ENCODE measurements at places on chromosomes 7 and 10.

- DNase-seq = no peak
Observed at GRCh38 chr10:22833781-22834180, 94.1 kb upstream of the ARMC3 start.

DNA sequence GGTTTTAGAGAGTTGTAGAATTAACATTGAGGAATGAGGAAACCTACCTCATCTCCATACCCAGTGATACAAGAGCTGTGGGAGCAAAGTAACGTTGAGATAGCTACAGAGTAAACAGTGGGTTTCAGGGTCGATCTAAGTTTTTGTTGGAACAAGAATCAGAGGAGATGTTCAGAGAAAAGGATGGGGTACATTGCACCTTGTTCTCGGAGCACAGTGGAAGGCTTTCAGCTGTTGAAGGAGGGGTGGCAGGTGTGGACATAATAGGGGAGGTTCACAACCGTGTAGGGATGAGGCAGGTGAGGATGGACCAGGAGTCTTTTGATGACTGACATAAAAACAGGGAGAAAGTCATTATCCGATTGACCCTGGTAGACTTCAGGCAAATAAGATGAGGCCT lies 121.7 kb downstream of the MLLT10 start:
- no peak for DNase-seq

GRCh38 chr10:88505680-88506215 lies 77.4 kb downstream of the RNLS start:
- DNase-seq = no peak

DNA sequence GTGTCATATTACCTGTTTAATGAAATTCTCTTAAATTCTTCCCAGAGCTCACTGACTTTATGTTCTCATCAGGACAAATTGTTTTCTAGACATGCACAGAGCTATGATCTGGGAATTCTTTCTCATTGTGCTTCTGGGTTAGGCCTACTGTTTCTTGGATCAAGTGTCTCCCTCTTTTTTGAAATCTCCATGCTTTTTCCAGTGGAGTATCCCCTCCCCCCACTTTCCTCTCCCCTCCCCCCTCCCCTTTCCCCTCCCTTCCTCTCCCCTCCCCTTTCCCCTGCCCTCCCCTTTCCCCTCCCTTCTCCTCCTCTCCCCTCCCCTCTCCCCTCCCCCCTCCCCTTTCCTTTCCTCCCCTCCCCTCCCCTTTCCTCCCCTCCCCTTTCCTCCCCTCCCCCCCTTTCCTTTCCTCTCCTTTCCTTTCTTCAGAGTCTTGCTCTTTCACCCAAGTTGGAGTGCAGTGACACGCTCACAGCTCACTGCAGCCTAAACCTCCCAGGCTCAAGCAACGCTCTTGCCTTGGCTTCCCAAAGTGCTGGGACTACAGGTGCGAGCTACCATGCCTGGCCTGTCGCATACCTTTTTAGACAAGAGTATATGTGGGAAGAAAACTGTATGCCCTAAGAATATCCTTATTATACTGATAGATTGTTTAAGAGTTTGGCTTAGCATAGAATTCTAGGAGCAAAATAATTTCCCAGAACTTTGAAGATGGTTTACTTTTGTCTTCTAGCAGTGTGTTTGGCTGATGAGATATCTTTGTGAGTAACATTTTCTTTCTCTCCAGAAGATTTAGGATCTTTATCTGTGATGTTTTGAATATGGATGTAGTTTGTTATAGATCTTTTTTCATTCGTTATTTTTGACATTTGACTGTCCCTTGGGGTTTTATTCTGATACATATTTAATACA lies 2.5 kb downstream of the DYNC2I1 start:
- no peak for DNase-seq

GRCh38 chr7:17298840-17299482 lies 509 bp downstream of the AHR start:
- DNase-seq = peak; percentile 20

DNA sequence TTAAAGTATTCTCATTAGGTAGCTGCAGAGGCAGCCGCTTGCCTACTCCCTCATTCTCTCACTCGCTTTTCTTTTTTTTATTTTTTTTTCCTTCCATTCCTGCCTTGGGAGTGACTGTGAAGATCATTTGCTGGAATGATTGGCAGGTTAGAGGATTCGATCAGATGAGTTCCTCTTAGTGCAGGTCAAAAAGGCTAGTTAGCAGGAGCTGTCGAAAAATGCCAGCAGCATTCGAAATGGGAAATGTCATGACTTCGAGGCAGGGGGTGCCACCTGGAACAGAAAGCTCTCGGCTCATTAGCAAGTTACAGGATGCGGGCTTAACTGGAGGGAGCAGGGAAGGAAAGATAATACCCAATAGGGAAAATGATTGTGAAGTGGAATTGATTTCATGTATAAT lies 137.5 kb upstream of the FZD1 start:
- no peak for DNase-seq

- DNase-seq = no peak
Observed at GRCh38 chr10:89216056-89216455, 8.9 kb upstream of the CH25H start.

DNA sequence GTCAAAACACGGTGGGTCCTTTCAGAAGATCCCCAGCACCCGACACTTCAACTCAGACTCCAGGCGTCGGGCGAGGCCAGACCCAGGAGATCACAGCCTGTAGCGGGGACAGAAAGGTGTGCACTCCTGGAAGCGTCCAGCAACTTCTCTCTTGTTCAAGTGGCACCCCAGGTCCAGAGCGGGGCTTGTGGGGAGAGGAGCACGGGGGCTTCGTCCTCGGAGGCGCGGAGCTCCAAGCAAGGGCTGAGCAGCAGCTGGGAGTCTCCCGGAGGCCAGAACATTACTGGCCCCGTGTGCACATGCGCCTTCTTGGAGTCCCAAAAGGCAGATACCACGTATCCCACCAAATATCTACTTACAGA lies 54.9 kb downstream of the ZRANB1 start:
- no peak for DNase-seq

GRCh38 chr7:40780460-40780859 lies 645.7 kb downstream of the SUGCT start:
- DNase-seq = no peak

DNA sequence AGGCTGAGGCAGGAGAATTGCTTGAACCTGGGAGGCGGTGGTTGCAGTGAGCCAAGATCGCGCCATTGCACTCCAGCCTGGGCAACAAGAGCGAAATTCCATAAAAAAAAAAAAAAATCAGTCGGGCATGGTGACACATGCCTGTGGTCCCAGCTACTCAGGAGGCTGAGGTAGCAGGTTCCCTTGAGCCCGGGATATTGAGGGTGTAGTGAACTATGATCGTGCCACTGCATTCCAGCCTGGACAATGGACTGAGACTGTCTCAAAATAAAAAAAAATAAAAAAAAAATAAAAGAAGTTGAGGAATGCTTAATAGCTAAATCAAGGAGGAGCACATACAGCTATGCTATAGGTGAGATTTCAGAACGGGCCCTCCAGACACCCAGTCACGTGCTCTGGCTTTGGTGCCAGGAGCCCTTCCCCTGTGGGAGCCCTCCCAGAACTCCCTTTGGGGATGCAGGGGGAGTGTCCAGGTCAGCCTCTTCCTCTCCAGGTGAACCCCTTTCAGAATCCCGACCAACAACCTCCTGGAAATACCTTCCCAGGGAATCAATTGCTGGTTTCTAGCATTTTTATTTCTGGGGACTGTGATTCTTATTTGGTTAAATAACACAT lies 42.9 kb upstream of the CTBP2 start:
- DNase-seq = no peak

- no peak for DNase-seq
Observed at GRCh38 chr7:88278881-88279280, 27.8 kb downstream of the STEAP4 start.

- DNase-seq = peak; percentile 22
Observed at GRCh38 chr7:25314094-25314730, 85.9 kb upstream of the NPVF start.

GRCh38 chr7:76997381-76998284 lies 34.5 kb downstream of the SPDYE17 start:
- peak; percentile 18 for DNase-seq

DNA sequence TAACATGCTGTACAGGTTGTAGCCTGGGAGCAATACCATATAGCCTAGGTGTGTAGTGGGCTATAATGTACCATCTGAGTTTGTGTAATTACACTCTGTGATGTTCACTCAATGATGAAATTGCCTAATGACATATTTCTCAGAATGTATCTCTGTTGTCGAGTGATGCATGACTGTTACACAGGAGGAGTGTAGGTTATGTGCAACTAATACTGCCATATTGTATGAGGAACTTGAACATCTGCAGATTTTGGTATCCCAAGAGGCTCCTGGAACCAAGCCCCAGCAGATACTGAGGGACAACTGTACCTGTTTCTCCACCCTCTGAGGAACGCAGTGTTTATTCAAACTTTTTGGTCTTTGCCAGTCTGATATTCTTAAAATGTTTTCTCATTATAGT lies 38.6 kb downstream of the NACAD start:
- no peak for DNase-seq

GRCh38 chr10:49739426-49739825 lies 22.7 kb downstream of the OGDHL start:
- no peak for DNase-seq

DNA sequence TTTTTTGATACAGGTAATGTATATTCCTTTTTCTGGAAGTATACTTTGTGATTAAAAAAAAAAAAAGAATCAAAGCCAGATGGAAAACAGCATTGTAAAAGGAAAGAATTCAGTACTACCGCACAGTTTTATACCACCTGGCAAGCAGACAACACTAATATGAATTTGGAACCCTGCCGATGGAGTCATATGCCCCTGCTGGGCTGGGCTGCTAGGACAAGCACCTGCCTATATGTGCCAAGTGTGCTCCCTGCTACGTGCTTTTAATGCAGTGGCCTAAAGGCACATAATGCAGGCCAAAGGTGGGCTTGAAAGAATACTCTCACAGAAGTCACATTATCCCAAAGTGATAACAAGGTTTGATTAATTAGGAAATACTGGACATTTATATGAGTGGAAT lies 29.8 kb upstream of the WAC start:
- DNase-seq = peak; percentile 34

GRCh38 chr7:66642186-66642585 lies 13.5 kb downstream of the KCTD7 start:
- DNase-seq = no peak

DNA sequence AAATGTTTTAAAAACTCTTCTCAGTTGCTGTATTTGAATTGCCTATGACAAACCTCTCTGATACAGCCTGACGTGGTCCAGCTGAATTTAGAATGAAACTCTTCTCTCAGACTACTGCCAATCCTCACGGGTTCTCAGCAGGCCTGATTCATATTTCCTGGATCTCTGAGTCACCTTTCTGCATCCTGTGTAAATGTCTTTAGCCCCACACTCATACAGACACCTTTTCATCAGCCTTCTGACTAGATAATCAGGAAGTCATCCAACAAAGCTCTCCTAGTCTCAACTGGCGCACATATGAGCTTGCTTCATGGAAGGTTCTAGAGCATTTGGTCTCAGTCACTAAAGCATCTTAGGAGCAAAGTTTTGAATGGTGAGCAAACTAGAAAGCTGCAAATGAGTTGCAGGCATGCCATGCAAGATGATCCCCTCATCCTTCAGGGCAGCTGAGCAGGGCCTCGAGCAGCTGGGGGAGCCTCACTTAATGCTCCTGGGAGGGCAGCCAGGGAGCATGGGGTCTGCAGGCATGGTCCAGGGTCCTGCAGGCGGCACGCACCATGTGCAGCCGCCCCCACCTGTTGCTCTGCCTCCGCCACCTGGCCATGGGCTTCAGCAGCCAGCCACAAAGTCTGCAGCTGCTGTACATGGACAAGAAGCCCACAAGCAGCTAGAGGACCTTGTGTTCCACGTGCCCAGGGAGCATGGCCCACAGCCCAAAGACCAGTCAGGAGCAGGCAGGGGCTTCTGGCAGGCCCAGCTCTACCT lies 182.8 kb downstream of the ARHGAP12 start:
- DNase-seq = no peak

- no peak for DNase-seq
Observed at GRCh38 chr7:14962778-14963177, 60.2 kb upstream of the DGKB start.

DNA sequence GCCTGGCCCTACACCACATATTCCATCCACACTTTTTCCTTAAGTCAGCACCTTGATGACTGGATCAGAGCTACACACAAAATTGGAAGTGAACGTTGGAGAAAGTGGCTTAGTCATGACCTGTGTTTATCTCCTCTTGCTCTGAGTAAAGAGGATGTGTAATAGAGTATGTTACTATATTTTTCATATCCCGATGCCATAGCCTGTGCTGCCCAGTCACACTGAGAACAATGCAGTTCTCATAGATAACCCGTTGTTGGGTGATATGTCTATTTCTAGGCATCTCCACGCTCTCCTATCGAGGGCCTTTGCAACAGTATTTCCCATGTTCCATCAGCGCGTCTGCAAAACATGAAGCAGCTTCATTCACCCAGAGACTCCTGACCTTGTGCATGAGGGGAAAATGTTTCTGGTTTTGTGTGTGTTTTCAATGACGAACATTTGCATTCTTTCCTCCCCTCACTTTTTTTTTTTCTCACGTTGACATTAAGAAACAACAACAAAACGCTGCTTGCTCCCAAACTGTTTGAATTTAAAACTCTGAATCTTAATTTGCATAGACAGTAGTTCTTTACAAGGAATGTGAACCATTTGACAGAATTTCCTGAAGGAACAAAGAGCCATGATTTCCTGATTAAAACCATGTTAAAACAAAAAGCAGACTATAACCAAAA lies 43.4 kb downstream of the GRK5 start:
- no peak for DNase-seq

GRCh38 chr10:133523631-133524203 lies 3.4 kb upstream of the CYP2E1 start:
- no peak for DNase-seq

GRCh38 chr10:119469846-119470245 lies 72.7 kb downstream of the RGS10 start:
- no peak for DNase-seq

- DNase-seq = no peak
Observed at GRCh38 chr10:86511027-86511865, 10.3 kb downstream of the WAPL start.

GRCh38 chr7:76155938-76156337 lies 45.8 kb upstream of the SRRM3 start:
- DNase-seq = no peak

GRCh38 chr10:1739751-1740150 lies 2.4 kb upstream of the ADARB2 start:
- no peak for DNase-seq

DNA sequence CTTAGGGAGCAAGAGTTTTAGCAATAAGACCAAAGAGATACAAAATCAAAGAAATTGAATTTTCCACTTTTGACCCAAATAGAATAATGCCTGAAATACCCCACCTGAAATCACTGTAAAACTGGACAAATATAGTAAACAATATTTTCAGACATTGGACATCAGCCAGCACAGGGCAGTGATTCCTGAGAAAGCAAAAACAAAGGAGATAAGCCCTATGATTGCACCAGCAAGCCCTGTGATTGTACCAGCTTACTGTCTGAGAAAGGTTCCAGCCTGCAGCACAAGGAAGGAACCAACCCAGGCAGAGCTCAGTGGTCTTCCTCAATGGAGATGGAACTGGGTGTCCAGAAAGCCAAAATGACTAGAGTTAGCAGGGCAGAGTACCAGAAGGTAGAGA lies 10.3 kb downstream of the TMEM106B start:
- DNase-seq = no peak

GRCh38 chr10:87865241-87865881 lies 1.9 kb downstream of the PTEN start:
- DNase-seq = no peak

All from HuH-7 (cell line).